ENCODE measurements at places on chromosomes 3 and 15.

DNA sequence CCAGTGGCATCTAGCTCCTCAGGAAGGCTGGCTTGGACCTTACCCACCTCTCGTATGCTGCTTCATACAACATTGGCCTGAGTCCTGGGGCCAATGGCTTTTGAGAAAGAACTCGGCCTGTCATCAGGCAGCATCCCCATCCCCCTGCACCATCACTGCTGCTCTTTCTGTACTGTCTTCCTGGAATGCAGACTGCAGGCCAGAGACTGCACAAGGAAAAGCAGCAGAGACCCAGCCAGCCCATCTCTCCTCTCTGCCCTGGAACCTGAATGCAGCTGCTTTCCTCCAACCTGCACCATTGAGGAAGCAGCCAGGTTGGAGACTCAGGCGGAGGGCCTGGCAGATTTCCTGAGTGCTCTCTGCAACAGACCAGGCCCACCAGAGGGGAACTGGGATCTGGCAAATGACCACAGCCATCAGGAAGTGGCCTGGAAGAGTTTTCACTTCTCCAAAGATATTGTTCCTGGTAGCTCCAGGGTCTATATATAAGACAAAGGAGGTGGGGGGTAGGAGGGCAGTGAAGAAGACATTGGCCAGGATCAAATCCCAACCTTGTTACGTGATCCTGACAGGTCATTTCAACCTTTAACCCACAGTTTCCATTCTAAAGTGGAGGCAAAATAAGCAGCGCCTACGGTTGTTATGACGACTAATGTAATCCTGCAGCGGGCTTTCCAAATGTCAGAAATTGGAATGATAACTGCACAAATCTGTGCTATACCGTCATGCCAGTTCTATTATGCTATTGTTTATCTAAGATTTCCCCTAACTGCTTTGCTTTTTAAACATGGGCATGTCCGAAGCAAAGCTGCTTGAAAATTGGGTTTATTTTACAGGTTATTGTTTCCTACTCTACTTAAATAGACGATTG is 24.4 kb upstream of the RAB7A start:
- DNase-seq: no peak

- no peak for DNase-seq
These were observed 25.6 kb downstream of the CLEC3B start for GRCh38 chr3:45051685-45052084.

DNA sequence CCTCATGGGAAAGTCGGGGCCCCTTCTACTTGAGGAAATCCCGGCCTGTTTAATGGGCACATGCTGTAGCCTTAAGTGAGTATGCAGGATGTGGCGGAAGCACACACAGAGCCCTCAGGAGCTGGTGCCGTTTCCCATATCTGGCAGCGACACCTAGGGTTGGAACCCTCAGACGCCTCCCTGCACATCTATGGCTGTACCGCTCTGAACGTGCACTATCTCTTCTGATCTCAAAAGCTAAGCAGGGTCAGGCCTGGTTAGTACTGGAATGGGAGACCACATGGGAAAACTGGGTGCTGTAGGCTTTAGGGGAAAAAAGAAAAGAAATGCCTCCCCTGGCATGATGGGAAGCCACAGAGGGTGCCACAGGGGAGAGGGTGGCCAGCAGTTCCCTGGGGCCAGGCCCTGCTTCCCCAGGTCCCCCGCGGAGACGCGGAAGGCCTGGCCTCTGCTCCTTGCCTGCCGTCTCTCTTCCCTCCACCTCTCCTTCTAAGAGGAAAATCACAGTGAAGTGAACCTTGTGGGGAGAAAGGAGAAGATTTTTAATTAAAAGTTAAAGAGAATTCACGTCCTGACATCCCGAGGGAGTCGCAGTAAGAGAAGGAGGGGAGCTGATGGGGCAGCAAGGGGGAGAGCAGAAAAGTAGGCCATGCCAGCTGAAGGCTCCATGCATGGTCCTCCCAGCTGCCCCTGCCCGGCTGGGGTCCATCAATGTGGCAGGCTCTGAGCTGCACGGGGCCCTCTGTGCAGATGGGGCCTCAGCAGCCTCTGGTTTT is 60.5 kb upstream of the TMEM115 start:
- DNase-seq: no peak

DNA sequence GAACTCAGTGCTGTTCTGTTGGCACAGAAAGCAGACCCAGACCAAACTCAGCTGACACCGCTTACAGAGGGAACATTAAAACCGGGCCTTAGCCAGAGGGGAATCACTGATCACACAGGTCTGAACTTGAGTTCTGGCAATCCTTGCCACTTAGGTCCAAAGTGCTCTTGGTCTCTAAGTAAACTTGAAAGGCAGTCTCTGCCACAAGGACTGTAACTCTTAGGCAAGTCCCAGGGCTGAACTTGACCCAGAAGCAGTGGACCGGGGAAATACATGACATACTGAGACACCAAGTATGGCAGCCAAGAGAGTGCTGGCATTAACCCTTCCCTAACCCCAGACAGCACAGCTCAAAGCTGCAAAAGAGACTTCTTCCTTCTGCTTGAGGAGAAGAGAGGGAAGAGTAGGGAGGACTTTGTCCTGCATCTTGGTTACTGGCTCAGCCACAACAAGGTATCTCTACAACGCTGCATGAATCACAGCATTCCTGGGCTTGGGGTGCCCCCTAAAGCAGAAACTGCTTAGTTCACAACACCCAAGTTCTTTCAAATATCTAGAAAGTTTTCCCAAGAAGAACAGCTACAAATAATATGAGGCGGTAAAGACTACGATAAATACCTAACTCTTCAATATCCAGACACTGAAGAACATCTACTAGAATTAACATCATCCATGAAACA is 32.5 kb downstream of the NAALADL2 start:
- no peak for DNase-seq

- DNase-seq: peak; percentile 48
These were observed 12.0 kb downstream of the TBC1D5 start for GRCh38 chr3:17730318-17730967.

DNA sequence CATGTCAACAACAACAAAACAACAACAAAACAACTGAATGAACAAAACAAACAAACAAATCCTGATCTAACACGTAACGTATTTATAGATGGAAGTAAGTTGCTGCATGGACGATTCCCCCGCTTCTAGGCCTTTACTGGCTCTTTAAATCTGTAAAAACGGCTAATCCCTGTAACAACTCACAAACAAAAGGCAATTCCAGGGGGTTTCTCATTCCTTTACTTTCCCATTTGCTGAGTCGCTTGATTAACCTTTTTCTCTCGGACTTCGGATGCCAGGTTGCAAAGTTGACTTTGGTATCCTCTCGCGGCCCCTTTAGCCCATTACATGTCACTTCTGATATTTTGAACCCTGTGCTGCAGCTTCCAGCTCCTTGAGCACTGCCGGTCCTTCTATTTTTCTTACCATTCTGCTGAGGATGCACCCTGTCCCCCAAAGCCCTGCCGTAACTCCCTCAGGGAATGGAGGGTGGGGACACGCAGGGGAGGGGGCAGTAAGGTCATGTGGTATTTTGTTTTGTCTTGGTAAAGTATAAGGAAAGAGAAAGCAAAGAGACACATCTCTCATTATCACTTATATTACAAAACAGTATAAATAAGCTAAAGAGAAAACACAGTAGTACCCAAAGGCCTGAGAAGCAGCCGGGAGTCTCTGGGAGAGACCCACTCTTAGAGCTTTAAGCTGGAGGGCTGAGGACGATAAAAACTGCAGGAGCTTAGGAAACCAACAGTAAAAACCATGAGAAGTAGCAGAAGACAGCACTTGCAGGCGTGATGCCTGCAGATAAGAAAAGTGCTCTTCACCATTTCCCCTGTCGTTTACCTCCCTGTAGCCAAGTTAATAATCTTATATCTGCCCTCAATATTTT is 457.8 kb upstream of the ZNF717 start:
- DNase-seq: no peak

DNA sequence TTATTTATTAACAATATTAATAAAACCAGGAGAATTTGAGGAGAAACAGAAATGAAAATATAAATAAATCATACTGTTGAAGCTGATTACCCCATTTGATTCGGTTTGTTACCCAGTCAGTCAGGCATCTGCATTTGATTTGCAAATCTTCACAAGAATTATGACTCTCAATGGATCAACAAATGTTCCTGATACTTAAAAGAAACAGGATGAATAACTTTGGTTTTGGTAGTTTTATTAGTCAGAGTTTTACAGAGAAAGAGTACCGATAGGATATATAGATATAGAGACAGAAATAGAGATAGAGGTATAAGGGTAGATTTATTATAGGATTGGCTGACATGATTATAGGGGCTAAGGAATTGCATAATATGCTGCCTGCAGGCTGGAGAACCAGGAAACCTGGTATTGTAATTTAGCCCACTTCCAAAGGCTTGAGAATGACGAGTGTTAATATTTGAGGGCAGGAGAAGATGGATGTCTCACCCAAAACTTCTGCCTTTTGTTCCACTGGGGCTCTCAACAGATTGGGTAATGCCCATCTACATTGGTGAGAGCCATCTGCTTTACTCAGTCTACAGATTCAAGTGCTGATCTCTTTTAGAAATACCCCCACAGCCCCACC is 241.6 kb upstream of the COL8A1 start:
- DNase-seq: peak; percentile 81

DNA sequence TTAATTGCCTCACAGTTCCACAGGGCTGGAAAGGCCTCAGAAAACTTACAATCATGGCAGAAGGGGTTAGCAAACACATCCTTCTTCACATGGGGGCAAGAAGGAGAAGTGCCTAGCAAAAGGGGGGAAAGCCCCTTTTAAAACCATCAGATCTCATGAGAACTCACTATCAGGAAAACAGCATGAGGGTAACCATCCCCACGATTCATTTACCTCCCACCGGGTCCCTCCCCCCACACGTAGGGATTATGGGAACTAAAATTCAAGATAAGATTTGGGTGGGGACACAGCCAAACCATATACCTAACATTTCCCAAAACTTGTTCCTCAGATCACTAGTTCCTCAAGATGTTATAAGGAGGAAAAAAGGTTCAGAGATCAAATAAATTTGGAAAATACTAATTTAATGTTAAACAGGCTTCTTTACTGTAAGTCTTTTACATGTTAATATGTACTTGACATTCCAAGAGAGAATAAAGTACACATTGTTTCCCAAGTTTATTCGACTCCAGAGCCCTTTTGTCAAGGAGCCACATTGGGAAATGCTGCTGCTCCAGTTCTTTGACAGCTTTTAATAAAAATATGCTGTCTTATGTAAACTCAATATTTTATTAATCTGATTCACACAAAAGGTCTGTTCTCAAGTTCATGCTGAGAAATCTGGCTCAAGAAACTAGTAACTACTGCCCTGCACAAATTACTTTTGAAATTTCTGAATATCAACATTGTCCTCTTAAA is 17.8 kb downstream of the HERC1 start:
- DNase-seq: peak; percentile 2

- no peak for DNase-seq
These were observed 530.7 kb downstream of the EPHB1 start for GRCh38 chr3:135325726-135326235.

- no peak for DNase-seq
These were observed 17.4 kb upstream of the SUSD5 start for GRCh38 chr3:33236005-33236404.

DNA sequence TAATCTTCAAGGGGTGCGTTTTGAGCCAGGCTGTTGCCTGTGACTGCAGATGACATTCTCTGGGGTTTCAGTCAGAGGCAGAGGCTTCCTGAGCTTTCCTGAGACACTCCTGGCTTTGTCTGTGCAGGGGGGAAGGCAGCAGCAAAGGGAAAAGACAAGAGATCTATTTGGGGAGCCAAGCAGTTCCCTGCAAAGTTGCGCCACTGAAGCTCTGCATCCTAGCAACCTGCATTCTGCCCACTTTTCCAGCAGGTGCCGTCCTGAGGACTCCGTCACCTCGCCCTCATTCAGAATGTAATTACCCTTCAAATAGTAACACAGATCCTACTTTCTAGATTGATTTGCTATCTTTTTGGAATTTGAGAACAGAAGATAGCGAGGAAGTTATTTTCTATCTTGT is 1.9 kb upstream of the TMEM158 start:
- no peak for DNase-seq

- no peak for DNase-seq
These were observed at the start of gene DGKG for GRCh38 chr3:186361762-186362536. Gene DGKG (minus strand): TSS chr3:186362234. CDS start chr3:186320459, 41,775 bp downstream.

DNA sequence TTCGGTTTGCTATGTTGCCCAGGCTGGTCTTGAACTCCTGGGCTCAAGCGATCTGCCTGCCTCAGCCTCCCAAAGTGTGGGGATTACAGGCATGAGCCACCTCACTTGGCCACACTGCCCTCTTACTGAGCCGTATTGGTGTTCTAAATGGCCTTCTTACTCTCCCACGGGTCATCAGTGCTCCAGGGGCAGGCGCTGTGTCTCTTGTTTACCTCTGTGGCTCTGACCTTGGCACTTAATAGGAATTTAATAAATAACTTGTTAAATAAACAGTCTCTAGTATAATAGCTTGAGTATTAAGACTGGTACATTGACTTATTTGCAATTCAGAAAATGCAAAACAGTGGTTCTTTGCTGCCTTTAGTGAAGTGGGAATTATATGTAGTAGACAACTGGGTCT is 13.7 kb downstream of the FLNB start:
- no peak for DNase-seq

Data from fibroblast of mammary gland (primary cell).